ENCODE measurements at places on chromosomes 1 and 21.

DNA sequence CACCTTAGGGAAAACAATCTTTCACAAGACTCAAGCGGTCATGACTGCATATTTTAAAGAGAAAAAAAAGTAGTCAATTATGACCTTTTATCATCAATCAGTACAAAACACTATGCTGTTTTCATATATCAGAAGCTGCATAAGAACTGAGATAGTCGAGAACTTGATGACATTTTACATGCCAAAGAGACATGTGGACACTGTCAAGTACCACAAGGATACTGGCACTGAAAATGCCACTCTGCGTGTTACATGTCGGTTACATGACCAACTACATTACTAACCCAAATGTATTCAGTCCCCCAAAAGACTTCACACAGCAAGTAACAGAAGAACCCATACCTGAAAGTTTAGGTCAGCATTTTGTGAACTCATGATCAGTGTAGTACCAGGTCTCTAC is 975.0 kb upstream of the ADGRL4 start:
- DNase-seq = no peak

- DNase-seq = no peak
Observed at GRCh38 chr1:107858323-107858722, 106.7 kb downstream of the VAV3 start.

DNA sequence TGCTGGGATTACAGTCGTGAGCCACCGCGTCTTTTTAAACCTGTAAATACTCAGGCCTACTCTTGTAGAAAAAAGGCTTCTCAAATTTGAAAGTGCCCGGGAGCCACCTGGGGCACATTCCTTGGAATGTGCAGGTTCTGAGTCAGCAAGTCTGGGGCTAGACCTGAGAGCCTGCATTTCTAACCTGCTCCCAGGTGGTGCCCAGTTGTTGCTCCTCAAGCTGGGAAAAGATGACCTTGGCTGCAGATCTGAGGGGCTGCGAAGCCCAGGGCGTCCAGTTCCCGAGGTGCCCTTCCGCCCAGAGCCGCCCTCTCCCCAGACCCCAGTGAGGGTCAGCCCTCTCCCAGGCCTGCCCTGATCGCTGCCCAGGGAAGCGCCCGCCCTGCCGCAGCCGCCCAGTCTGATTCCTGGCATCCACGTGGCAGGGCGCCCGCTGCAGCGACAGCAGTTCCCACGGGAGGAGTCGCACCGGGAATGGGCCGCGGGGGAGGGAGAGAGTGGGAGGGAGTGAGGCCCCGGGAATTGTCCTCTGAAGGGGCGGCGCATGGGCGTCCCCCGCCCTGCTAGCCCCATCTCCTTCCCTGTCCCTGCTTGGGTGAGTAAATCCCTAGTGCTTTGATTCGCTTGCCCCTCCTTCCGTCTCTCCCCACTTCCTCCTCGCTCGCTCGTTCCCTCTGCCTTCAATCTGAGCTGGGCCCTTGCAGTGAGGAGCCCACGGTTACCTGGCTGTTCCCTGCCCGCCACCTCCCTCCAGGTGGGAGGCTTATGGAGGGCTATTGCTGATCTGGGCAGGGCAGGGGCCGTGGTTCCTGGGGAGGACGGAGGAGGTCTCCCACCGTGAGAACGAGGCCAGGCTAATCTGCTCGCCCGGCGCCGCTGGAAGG is 18.8 kb upstream of the TENT5B start:
- DNase-seq = no peak

GRCh38 chr21:44530903-44531605 is 8.9 kb downstream of the KRTAP10-1 start:
- no peak for DNase-seq

GRCh38 chr1:58950897-58951296 is 167.1 kb upstream of the JUN start:
- no peak for DNase-seq

DNA sequence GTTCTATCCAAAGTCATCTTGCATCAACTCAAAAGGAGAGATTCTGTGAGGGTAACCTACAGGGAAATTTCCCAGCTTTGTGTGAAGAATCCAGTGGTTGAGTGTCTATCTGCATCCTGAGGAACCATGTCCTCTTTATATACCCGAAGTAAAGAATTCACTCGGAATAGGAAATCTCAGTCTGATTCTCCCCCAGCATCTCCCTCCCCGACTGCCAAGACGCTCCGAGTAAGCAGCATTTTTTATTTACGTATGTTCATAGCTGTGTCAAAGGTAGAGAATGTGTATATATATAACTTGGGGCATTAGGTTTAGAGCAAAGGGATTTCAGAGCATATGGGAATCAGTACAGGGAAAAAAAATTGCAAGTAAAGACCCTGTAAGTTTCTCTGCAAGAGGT is 170.2 kb downstream of the SYT2 start:
- no peak for DNase-seq

DNA sequence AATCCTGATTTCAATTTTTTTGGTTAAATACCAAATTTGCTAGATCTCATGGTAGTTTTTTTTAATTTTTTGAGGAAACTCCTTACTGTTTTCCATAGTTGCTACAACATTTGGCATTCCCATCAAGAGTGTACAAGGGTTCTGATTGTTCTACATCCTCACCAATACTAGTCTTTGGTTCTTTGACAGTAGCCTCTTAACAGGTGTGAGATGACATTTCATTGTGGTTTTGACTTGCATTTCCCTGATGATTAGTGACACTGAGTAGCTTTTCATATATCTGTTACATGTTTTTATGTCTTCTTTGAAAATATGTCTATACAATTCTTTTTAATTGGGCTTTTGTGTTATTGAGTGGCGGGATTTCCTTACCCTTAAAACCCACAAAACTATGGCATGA is 20.9 kb upstream of the RGS13 start:
- DNase-seq = no peak

GRCh38 chr1:6600410-6601048 is 2.1 kb downstream of the KLHL21 start:
- DNase-seq = no peak

- DNase-seq = no peak
Observed at GRCh38 chr1:218946147-218946546, 227.5 kb upstream of the LYPLAL1 start.

DNA sequence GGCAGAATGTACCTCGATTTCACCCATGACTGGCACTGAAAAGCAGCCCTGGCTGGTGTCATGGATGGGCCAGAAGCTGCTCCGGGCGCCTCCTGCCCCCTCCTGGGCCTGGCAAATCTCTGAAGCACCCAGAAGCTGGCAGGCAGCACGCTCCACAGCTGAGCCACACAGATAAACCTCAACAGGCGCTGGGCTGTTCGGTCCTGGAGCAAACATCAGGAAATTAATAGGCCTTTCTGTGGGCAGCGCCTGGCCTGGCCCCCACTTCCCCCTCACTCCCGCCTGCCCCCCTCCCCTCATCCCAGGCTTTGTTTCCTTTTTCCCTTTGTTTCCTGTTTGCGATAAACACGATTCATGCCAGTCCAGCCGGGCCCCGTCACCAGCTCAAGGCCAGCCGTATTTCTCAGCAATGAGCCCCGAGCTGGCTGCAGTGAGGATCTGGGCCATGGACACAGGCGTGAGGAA is 20.1 kb upstream of the DISP3 start:
- no peak for DNase-seq

DNA sequence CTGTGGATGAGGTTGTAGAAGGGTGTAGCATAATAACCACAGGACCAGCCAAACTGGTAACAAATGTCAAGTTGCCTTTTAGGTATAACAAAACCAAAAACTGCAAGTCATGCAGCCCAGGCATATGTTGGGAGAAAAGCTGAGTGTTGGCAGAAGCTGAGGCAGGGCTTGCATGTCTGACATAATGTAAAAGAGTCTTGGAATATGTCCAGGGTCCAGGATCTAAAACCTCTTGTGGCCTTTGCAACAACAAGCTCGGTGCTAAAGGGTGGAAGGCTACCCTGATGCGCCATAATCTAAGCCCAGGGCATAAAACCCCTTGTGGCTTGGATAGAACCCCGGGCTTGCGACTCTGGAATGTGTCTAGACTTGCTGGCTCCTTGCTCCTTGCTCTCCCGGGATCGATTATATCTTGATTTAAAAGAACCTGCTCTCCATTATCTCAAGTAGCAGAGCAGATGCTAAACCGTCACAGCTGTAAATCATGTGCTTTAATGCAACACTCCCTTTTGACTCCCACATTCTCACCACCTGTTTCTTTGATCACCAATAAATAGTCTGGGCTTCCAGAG is 26.5 kb upstream of the SLC35A3 start:
- DNase-seq = no peak

GRCh38 chr1:234633246-234634003 is 23.4 kb upstream of the IRF2BP2 start:
- DNase-seq = no peak

DNA sequence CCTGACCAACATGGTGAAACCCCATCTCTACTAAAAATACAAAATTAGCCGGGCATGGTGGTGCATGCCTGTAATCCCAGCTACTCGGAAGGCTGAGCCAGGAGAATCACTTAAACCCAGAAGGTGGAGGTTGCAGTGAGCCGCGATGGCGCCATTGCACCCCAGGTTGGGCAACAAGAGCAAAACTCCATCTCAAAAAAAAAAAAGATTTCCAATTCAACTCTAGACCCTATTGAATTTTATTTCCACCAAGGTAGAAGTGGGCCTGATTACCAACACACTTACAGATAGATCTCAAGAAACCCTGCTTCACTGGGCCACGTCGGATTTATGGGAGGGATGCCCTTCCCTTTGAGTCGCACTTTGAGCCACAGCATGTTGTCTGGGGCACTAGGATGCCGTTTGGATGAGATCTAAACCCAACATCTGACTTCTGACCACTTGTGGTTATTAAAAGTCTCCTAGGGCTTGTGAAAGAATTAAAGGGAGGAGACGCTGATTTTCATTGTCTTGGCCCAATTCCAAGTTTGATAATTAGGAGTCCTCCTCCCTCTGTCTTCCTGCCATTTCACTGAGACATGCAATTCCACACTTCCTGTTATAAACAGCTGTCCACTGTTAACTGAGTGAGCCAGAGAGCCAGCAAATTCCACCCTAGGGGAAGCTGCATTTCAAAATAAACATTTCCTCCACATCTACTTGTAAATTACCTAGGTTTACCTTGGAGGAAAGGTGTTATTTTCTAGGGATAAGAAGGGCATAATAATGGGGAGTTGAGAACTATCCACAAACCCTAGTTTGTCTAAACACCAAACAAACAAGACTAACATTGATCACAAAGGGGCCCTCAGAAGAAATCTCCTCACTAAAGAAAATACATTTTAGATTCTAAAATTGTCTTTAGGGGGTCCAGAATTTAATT is 5.2 kb upstream of the RERE start:
- DNase-seq = no peak

DNA sequence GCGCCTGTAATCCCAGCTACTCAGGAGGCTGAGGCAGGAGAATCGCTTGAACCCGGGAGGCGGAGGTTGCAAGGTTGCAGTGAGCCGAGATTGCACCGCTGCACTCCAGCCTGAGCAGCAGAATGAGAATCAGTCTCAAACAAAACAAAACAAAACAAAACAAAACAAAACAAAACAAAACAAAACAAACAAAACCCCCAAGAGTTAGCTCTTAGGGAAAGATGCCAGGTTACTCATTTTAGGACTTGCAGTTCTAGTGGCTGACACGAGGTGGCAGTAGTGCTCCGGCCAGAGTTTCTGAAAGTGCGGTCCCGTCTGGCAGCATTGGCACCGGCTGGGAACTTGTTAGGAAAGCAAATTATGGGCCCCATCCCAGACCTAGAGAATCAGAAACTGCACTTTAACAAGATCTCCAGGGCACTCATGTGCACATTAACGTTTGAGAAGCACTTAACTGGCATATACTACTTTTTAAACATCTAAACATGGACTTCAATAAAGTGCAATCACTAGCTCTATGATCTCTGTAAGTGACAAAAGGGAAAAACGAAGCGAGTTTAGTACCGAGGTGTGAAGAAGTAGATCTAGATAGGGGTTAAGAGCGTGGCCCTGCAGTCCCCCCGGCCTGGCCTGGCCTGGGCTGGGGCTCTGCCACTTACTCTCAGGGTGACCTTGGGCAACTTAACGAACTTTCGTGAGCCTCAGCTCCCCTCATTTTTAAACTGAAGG is 41.9 kb upstream of the TNFRSF1B start:
- no peak for DNase-seq

GRCh38 chr1:60569189-60569588 is 495.6 kb upstream of the C1orf87 start:
- DNase-seq = no peak

GRCh38 chr21:44005071-44005470 is 7.0 kb upstream of the TRAPPC10 start:
- no peak for DNase-seq

GRCh38 chr21:17537299-17537698 is 24.5 kb downstream of the CXADR start:
- DNase-seq = no peak

GRCh38 chr1:49323925-49324540 is 547.3 kb upstream of the BEND5 start:
- DNase-seq = no peak

GRCh38 chr1:204871405-204872037 is 859 bp downstream of the NFASC start:
- DNase-seq = no peak

DNA sequence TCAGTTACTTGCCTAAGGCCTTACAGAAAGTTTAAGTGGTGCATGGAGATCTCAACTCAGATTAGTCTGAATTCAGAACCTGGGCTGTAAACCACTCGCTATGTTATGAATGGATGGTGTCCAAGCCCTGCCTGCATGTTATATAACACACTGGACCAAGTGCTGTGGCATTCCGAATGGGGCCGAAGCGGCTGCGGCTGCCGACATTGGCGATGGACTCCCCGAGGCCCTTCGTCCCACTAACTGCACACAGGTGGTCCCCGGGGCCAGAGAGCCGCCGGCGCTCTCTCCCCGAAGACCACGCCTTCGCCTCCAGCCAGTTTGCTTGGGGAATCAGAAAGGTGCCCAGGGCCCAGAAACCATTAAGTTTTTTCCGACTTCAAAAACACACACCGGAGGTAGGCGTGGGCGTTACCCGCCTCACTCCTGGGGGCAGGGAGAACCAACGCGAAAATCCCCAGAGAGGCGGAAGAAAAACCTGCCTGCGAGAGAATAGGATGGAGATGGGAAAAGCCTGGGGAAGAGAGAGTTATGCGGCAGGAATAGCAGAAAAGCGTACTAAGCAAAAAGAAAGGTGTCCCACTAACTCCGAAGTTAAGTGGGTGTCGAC is 579 bp upstream of the TENT5C start:
- DNase-seq = no peak

DNA sequence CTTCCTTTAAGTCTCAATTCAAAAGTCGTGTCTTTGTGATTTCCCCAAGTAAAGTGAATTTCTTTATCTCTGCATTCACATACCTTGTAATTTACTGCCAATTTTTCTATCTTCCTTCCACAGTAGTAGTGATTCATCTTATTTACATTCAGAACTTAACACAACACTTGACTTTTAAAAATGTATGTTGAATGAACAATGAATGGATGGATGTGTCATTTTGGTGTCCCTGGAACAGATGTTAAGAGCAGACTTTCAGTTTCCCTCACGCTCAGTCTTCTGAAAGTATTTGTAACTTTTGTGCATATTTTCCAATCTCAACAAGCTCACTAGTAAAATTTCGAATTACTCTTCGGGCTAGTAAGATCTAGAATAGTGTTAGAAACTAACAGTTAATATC is 352.0 kb downstream of the HHIPL2 start:
- no peak for DNase-seq

GRCh38 chr1:8578132-8578877 is 239.1 kb downstream of the RERE start:
- no peak for DNase-seq
